ENCODE measurements at places on chromosomes 2 and 18. TPM values are rescaled to one million over a fixed set of nuclear protein-coding genes. Genes with fewer than 3 reads are reported as not detected.
A peak's percentile ranks its signal among the peaks of the same experiment; 100 is the strongest.

The IL36A gene
- total RNA-seq: not detected

The AQP12A gene
- total RNA-seq: 29.6 TPM

The LRATD1 gene
- total RNA-seq: 5.7 TPM

The WNT10A gene
- total RNA-seq: 0.52 TPM

The DNMT3A gene
- 18.7 TPM for total RNA-seq

The MATN3 gene
- not detected for total RNA-seq

The SRD5A2 gene
- total RNA-seq: 0.26 TPM

The KCNS3 gene
- total RNA-seq: 20.8 TPM

The RHBDD1 gene
- total RNA-seq: 7.9 TPM

DNA sequence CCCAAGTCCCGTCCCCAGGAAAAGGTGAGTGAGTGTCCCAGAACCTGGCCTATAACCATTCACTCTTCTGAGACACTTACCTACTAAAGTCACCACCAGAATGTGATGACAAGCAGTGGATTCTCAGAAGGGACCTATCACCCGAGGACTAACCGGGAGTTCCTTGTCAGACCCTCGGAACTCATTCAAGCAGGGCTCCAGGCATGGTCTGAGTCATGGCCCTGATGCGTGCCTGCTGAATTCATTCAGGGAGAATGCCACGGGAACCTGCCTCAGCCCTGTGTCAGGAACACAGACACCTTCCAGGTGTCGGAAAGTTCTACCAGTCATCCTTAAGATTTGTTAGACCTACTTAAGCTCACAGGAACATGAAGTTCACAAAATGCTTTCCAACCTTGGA is 29.8 kb downstream of the ALPK2 start:
- no peak for DNase-seq

- no peak for DNase-seq
These were observed 213.3 kb downstream of the LDLRAD4 start for GRCh38 chr18:13431886-13432285.

- no peak for DNase-seq
These were observed 181.5 kb downstream of the GFPT1 start for GRCh38 chr2:69205491-69205890.

GRCh38 chr2:242022550-242023290 is 153.2 kb downstream of the RTP5 start:
- no peak for DNase-seq

- DNase-seq: no peak
These were observed 17.1 kb downstream of the CREB1 start for GRCh38 chr2:207546822-207547221.

DNA sequence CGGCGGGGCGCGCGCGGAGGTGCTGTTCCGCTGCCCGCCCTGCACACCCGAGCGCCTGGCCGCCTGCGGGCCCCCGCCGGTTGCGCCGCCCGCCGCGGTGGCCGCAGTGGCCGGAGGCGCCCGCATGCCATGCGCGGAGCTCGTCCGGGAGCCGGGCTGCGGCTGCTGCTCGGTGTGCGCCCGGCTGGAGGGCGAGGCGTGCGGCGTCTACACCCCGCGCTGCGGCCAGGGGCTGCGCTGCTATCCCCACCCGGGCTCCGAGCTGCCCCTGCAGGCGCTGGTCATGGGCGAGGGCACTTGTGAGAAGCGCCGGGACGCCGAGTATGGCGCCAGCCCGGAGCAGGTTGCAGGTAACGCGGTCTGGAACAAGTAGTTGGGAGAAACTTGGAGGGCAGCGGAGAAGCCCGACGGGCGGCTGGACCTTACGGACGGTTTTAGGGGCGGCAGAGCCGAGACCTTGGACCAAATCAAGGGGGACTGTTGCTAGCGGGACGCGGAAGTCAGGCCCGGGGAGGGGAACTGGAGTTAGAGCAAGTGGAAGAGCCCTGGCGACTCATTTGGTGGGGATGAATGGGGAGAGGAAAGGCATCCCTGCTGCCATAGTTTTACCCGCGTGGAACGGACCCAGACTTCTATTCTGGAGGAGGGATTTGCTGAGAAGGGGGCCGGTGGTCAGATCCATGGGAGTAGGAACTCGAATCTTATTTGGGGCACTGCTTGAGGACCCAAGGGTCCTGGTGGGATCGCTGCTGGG is 573 bp downstream of the IGFBP2 start:
- peak; percentile 60 for DNase-seq

GRCh38 chr2:72965770-72966450 is 48.6 kb downstream of the EMX1 start:
- DNase-seq: no peak

DNA sequence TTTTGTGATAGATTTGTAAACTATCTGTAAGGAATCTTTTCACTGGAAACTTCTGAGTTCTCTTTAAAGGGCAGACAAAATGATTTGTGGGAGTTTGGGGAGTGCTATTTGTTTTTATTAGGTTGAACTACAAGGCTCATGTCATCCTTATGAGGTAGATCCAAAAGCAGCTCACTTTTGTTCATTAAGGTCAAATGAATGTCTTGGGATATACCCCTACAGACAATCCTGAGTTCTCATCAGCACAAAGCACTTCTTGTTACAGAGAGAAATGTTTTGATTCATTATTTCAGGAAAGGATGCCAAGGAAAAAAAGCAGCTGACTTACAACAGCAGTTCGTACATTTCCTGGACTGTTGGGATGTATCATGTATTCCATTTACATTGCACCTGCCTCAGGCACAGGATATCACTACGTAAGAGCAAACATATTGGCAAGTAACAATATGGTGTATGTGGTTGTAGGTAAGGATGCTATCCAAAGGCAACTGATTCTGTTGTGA is 68.9 kb downstream of the DCC start:
- no peak for DNase-seq

DNA sequence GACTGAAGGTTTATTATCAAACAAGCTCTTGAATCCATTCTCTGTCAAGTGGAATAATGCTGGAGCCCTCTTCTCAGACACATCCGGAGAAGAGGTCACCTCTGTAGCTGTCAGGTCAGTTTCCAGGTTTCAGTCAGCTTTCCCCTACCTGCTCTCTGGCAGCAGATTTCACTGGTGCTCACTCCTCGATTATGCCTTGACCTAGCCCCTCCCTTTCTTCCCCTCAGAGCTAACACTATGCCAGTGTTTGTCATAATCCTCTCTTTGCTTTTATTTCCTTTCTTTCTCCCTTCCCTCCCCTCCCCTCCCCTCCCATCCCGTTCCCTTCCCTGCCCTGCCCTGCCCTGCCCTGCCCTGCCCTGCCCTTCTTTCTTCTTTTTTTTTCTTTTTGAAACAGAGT is 22.5 kb upstream of the PLEKHM3 start:
- DNase-seq: no peak

GRCh38 chr2:26847655-26848335 is at the start of gene DPYSL5:
DPYSL5 (plus strand) TSS chr2:26848132; CDS start chr2:26898500, 50,368 bp downstream.
- DNase-seq: no peak

GRCh38 chr2:147310335-147311057 is 534.3 kb upstream of the ACVR2A start:
- no peak for DNase-seq

- DNase-seq: no peak
These were observed 322.7 kb downstream of the NOL4 start for GRCh38 chr18:33901894-33902512.

- DNase-seq: no peak
These were observed 236.2 kb downstream of the NEDD4L start for GRCh38 chr18:58280191-58280590.

DNA sequence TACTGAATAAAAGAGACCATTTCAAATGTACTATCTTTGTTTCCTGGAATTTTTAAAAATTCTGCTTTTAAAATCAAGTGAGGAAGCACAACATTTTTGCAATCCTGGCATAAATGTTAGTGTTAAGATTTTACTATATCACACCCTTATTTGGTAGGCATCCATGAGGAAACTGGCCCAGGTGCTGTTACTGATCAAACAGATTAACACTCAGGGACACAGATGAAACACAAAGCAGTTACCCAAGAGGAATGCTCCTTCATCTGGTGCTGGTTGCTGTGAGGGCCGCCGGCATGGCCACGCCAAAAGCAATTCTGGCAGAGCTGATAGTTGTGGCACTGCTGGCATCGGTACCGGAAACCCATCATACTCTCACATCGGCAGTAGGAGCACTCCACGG is 96.8 kb downstream of the DTNB start:
- no peak for DNase-seq

DNA sequence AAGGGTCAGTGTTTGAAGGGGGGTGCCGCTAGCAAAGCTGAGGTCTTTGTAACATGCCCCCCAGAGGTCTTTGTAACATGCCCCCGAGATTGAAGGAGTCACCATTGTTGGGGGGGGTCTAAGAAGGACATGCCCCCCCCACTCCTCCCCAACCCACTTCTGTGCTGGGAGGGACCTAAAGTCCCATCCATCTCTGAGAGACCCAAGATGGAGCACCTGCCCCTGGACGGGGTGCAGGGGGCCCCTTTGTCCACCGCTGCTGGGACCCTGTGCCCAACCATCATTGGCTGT is 5.9 kb upstream of the ASIC4 start:
- no peak for DNase-seq

GRCh38 chr18:76821356-76821874 is 942 bp upstream of the ZNF236 start:
- DNase-seq: no peak

DNA sequence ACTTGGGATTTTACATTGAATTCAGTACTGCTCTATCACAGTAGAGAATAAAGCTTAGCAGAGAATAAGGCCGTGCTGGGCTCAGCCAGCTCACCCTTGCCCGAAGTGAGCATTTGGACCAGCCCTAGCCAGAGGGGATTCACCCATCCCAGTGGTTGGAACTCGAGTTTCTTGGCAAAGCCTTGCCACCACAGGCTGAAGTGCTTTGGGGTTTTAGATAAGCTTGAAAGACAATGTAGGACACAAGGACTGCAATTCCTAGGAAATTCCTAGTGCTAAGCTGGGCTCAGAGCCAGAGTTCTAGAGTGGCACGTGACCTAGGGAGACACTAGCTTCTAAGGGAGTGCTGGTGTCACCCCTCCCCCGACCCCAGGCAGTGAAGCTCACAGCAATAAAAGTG is 28.0 kb downstream of the SERPINB11 start:
- DNase-seq: no peak

- DNase-seq: no peak
These were observed 35.1 kb downstream of the CCBE1 start for GRCh38 chr18:59661891-59662701.

DNA sequence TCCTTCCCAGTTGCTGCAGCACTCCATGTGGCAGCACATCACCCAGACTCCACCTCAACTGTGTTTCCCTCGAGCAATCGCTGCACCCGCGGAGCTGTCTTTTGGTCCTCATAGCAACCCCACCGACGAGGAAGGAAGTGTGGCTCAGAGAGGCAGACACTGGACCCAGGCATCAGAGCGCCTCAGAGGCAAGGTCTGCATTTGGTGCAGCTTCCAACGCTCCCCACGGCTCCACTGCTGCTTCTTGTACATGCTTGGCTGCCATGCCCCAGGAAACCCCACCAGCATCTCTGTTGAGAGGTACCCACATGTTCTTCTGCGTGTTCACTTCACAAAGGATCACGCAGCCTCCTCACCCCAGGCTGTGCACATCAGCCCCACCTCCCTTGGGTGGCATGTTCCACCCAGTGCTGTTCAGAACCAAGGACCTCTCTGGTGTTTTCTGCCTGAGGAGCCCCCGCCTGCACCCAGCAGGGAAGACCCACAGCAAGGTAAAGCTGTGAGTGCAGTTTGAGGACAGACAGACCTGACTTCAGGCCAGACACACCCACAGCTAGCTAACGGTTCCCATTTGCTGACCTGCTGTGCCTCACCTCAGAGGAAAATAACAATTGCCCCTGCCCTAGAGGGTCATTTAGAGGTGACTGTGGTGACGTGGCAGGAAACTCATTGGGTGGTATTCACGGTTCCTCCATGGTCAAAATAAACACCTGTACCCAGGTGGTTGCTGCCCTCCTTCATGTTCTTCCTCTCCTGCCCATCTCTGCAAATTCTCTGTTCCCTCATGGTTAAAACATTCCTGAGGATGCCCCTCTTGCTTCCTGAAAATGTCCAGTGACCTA is 326.3 kb upstream of the MYT1L start:
- DNase-seq: no peak

GRCh38 chr2:85266146-85267041 is 61.4 kb downstream of the TGOLN2 start:
- DNase-seq: peak; percentile 78

GRCh38 chr2:33020883-33021282 is 74.1 kb downstream of the LTBP1 start:
- DNase-seq: no peak
